Subcutaneous preadipocyte (primary cell): ENCODE measurements at places on chromosomes 11 and 22. TPM values are rescaled to one million over a fixed set of nuclear protein-coding genes. Genes with fewer than 3 reads are reported as not detected.

Gene PRRG4
- not detected in 2 replicates for total RNA-seq

Gene CCDC89
- total RNA-seq: 4.3 and 4.8 TPM in 2 replicates

Gene APOBEC3C
- 12.9 and 16.2 TPM in 2 replicates for total RNA-seq

Gene CCDC87
- total RNA-seq: 0.37 and 0.78 TPM in 2 replicates

Gene SCGB1D1
- not detected in 2 replicates for total RNA-seq

Gene MMP13
- total RNA-seq: not detected in 2 replicates

Gene SAC3D1
- 17.6 and 19.4 TPM in 2 replicates for total RNA-seq

Gene PTH
- total RNA-seq: not detected in 2 replicates

Gene MMP3
- 1.8 and 64.3 TPM in 2 replicates for total RNA-seq

Gene HEPHL1
- total RNA-seq: not detected in 2 replicates

Gene ART1
- not detected in 2 replicates for total RNA-seq
